ENCODE measurements at places on chromosomes 1 and 21.

- DNase-seq, result no peak
Measured at GRCh38 chr1:118298397-118298796, 113.4 kb upstream of the SPAG17 start.

DNA sequence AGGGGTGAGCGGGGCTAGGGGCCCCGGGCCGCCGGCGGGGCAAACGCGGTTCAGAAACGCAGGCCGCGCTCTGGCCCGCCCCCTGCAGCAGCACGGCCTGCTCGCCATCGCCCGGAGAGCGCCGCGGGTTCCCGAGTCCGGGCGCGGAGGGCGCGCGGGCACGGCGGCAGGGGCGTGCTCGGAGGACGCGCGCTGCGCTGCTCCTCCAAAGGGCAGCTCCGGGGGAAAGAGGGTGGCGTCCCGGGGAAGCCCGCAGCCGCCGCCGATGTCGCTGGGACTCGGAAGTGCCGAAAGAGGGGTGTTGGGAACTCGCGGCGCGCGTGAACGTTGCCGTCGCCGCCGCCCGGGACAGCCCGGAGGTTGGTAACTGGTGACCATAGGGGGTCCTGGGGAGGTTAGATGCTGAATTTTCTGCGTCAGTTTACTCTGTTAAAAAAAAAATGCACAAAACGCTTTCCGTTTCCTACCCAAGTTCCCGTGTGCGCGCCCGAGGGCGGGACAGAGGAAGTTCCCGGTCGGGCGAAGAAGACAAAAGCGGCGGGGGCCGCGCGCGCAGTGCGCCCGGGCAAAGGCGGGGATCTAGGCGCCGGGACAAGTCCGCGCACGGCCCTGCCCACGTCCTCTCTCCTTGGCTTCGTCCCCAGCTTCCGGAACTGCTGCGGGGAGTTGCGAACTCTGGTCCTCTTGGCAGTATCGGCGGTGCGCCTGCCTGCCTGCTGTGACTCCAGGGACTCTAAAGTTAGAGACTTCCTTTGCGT is at the start of gene HHAT:
TSS of gene HHAT (plus strand) at position 157 of the 758 bp plus-strand sequence. CDS start 20,074 bp downstream, outside the sequence.
- peak; percentile 57 for DNase-seq

DNA sequence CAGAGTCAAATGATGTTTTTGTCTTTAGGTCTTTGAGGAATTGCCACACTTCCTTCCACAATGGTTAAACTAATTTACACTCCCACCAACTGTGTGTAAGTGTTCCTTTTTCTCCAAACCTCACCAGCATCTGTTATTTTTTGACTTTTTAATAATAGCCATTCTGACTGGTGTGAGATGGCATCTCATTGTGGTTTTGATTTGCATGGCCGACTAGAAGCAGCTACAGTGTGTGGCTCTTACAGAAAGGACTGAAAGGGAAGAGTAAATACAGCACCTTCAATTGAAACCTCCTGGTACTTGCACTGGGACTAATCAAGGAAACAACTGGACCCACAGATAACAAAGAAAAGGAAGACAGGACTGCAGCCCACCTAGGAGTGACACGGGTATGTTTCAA is 668.0 kb upstream of the RGS18 start:
- no peak for DNase-seq

DNA sequence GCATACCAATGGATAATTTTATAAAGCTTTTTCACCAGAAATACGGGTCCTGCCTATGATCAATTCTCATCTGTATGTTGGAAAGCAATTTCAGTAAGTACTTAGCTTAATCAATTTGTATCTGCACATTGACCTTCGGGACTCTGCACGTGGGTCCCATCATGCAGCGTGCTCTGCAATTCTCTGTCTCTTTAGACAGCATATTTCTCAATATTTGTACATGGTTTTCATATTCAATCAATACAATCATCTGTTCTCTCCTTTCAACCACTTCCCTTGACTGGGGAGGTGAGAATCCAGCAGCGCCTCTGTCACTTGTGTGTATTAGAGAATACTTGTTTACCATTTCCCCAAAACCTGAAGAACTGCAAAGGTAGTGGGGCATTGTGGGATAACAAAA is 220.5 kb downstream of the TNR start:
- no peak for DNase-seq

GRCh38 chr1:9465640-9466039 is 73.6 kb upstream of the SLC25A33 start:
- DNase-seq, result no peak

DNA sequence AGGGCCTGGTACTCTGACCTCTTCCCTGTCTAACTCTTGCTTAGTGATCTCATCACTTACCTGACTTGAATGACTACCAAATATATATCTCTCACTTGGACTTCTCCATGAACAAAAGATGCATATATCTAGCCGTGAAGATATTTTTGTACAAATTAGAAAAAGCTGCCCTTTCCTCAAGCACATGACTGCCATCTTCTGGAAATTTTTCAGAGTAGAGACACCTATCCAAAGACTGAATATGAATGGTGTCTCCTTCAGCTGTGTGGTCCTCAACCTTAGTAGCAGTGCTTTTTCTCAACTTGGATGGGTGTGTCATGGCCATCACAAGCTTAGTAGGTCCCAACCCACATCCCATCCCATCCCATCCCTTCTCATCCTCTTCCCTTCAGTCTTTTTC is 142.3 kb downstream of the DNM3 start:
- no peak for DNase-seq

DNA sequence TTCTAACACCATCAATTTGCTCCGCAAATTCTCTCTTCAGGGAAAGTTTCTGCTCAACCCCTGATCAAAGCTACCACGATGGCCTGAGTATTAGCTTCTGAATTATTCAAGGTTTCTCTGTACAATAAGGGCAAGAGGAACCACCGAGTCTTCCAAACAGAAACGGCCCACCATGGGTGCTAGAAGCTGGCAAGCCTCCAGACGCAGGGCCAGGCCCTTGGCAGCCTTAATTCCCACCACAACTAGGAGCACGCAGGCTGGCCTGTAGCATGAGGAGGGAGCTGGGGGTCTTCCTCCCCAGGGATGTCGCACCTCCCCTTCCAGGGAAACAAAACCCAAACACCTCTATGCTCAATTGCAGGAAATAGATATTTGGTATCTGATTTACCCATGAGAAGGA is 11.1 kb downstream of the RSPH1 start:
- DNase-seq, result no peak

DNA sequence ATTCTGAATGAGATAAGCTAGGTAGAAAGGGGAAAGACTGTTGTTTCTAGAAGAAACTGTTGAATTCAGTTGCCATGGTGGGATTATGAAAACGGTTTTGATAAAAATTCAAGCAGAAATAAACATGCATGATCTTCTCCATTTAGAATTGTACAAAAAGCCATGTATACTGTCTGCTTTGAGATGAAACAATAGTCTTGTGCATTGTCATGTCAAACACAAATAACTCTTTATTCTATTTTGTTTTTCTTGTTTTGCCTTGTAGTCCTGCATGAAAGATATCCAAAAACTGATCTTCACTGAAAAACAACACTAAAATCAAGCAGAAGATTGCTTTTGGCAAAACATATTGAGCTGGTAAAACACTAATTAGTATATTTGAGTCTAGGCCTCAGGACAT is 659.9 kb downstream of the LTN1 start:
- DNase-seq, result no peak

GRCh38 chr1:209262631-209263030 is 320.9 kb upstream of the CAMK1G start:
- no peak for DNase-seq

DNA sequence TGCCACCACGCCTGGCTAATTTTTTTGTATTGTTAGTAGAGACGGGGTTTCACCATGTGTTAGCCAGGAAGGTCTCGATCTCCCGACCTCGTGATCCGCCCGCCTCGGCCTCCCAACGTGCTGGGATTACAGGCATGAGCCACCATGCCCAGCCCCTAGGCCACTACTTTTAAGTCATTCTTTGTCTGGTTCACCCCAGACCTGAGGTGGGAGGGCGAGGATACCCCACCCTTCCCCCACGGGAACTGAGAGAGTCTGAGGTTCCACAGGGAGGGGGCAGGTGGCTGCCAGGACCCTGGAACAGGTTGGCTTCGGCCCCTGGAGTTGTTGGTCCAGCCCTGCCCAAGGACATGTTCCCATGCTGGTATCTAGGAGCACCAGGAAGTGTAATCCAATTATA is 7.7 kb upstream of the SDC3 start:
- no peak for DNase-seq

- no peak for DNase-seq
Measured at GRCh38 chr1:61585714-61586113, 139.2 kb downstream of the TM2D1 start.

GRCh38 chr1:161131523-161132409 is 701 bp downstream of the DEDD start:
- no peak for DNase-seq

DNA sequence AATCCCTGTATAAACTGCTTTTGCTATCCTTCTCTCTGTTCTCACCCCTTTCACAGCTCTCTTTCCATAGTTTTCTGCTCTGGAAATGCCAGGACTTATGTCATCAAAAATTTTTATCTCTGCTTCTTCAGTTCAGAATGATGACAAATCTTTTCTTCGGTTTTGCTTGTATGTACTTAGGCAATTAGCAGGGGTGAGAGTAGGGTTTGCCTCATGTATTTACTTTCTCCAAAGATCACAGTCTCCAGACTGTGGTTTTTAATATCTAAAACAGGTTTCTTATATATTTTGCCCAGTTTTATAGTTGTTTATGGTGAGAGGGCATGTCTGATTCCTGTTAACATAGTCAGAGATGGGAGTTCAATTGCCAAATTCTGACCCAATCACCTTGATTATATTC is 235.4 kb upstream of the LYPLAL1 start:
- DNase-seq, result no peak

- no peak for DNase-seq
Measured at GRCh38 chr1:170230323-170230722, 84.6 kb downstream of the NTMT2 start.

DNA sequence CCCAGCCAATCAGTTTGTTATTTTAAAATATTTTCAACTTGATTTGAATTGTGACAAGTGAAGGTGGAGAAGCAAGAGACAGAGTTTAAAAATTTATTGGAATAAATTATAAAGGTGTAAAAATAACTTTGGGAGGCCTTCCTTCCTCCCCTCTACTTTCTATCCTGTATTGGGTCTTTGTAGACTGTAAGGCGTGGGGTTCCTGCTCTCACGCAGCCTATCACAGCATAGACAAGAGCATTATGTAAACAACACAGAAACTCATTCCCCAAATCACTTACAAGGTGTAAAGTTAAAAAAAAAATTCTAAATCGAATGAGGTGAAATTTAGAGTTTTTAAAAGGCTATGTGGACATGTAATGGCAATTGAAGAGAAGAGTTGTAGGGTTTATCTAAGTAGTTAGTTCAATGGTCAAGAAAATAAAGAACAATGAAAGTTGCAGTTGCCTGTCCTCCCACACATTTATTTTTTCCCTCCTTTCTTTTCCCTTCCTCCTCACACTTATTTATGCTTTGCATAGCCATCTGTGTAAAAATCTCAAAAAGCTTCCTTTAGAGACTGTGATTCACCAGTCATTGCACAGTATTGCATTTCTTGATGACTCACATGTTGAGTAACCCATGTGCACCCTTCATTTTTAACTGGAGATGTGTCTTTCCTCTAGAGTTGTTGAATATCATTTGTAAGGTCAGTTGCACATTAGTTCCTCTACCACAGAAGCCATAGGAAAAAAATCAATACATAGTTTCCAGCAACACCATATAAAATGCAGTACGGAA is 242.2 kb downstream of the PTPRC start:
- no peak for DNase-seq

DNA sequence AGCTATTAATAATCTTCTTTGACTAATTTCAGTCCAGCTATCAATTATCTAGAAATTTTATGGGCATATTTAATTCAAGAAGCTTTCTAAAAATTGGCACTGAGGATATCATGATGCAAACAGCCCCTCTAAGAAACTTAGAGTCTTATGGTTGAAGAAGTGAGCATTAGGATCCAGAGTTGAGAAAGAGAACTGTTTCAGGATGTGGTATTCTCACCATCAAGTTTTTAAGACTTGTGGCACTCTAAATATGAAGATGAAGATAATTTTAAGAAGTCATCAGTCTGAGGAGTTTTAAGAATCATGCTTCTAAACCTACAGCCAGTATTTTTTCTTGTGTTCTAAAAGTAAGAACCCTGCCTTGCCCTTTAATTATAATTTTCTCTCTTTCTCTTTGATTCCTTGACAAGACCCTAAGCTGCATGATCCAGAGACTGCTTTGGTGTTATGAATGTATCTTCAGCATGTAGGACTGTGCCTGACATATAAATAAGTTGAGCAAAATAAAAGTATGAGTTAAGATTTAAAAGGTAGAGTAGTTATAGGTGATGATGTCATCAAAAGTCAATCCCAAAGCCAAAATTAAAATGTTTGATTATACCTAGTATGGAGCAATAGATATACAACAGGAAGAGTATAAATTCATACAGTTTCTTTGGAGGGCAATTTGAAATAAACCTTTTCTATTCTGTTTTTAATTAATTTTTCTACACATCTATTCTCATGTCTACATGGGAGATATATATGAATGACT is 39.1 kb downstream of the RPS6KC1 start:
- no peak for DNase-seq

GRCh38 chr1:12173631-12174121 is 6.9 kb downstream of the TNFRSF1B start:
- DNase-seq, result peak; percentile 88

GRCh38 chr1:226657895-226658545 is 81.1 kb downstream of the ITPKB start:
- no peak for DNase-seq
